ENCODE measurements at places on chromosomes 13 and 19.

- DNase-seq, result peak; percentile 82
These were observed 12.8 kb downstream of the LTBP4 start for GRCh38 chr19:40613690-40614621.

- no peak for DNase-seq
These were observed 47.3 kb upstream of the N4BP2L1 start for GRCh38 chr13:32474999-32475792.

GRCh38 chr13:48633700-48634099 is 20.0 kb upstream of the CYSLTR2 start:
- DNase-seq, result no peak

DNA sequence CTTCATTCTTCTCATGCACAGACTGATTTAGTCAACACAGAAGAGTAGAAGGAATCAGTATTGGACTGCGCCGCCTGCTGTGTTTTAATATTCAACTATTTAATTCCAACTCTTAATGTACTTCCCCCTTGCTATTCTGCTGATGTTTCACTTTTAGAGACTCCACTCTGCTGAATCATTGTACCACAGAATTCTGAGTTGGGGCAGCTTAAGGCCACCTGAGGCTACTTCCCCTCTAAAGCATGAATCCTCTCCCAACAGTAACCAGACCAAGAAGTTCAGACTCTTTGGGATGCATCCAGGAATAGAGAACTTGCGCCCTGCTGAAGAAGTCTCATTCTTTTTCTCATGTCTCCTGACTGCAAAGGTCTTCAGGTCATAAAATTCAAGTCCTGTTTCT is 708.8 kb downstream of the UQCRFS1 start:
- DNase-seq, result no peak

GRCh38 chr19:46453661-46454060 is 17.7 kb downstream of the PNMA8A start:
- DNase-seq, result no peak

- DNase-seq, result no peak
These were observed 9.8 kb upstream of the ZSCAN5A start for GRCh38 chr19:56324436-56324835.

All from T-cell (primary cell).